ENCODE measurements at places on chromosomes 2 and 18.

DNA sequence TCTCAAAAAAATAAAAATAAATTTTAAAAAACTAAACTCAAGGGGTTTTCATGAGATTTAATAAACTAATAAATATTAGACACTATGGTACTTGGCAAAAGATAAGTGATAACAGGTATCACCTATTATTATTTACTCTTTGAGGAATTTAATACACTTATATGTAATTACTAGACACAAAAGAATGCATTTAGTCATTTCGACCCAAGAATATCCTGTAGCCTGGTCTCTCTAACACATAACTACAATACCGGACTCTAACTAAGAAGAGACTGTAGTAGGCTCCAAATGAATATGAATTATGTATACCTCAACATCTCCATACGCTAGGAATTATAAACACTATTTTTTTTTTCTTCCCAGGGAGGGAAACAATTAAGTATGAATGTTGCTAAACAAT, 850.7 kb downstream of the CPS1 start:
- no peak for DNase-seq

- DNase-seq = no peak
Observed at GRCh38 chr2:64666810-64667438, 13.2 kb upstream of the SERTAD2 start.

- DNase-seq = no peak
Observed at GRCh38 chr2:240466579-240467148, 31.2 kb downstream of the GPC1 start.

- DNase-seq = no peak
Observed at GRCh38 chr18:63368611-63369010, 1.6 kb upstream of the KDSR start.

- DNase-seq = no peak
Observed at GRCh38 chr2:9944330-9944758, 7.1 kb upstream of the GRHL1 start.

DNA sequence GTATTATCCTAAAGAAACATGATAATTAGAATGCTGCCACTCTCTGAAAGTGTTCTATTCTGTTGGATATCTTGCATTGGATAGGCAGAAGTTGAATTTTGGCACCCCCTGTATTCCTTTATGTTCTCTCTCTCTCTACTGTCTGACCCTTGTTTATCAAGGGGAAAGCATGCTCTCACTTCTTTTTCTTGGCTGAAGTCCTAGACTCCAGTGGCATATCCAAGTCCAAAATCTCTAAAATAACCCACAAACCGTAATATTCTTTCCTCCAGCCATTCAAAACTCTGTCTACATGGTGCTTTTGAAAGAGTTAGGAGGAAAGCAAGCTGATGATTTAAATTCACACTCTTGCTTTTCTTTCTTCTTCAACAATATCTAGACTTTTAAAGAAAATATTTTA, 669.7 kb downstream of the TDRD15 start:
- DNase-seq = no peak

DNA sequence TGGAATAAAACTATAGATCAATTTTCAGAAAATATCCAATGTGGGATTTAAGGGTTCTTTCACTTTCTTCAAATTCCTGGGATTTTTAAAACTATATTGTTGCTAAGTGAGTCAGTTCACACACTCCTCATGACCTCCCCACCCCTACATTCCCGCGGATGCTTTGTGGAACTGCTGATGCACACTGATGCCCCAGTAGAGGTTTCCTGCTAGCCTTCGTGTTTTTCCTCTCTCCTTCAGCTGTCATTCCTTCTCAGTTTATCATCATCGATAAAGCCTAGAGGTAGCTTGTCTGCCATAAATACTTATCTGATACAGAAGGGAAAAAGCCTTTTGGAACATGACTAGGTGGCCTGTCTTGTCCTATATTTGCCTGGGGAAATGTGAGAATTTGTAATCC, 67.4 kb upstream of the GALNT5 start:
- no peak for DNase-seq

DNA sequence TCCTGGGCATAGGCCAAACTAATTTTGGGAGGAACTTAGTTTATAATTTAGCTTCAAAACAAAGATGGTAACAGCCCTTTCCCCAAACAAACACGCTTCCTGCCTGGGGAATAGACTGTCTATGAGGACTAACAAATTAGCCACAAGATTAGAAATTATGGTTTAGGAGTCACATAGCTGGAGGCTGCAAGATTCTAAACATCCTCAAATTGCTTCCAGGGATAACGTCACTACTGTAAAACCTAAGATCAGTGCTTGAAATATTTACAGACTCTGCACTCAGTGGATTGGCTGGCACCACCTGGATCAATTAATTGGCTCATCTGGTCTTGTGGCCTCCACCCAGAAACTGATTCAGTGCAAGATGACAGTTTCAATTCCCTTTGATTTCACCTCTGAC, 118.0 kb upstream of the TACR1 start:
- no peak for DNase-seq

All from T-helper 2 cell (primary cell).